ENCODE measurements at places on chromosomes 6 and 20. TPM values are rescaled to one million over a fixed set of nuclear protein-coding genes. Genes with fewer than 3 reads are reported as not detected.
A peak's percentile ranks its signal among the peaks of the same experiment; 100 is the strongest.

DNA sequence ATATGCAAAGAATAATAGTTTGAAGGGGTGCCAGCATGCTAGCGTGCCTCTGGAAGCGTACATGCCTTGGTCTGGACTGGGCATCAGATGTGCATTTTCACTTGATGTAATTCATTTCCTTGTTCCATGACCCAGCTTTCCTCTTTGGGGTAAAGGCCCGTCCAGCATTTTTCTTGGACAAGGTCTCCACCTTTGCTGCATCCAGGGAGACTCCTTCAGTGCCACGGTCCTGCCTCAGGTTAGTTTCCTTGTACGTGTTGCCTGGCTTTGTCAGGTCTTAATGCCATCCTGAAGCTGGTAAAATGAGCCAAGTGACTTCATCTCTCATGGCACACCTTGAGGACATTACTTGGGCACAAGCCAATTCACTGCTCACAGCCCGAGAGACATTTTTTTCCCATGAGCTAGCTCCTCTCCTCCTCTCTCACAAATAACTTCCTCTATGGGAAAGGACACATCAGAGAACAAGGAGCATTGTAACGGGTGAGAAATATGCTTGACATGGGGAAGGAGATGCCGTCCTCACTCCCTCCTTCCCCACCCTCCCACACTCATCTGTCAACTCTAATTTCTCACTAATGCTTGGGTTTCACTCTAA is 23.9 kb downstream of the EDN1 start:
- no peak overlapping the region for H3K27ac ChIP-seq
- H3K36me3 ChIP-seq = no peaks in the 10 kb centered on the region
- DNase-seq = no peak
- H3K27me3 ChIP-seq = no peaks in the 10 kb centered on the region
- H3K4me1 ChIP-seq = no peaks in the 10 kb centered on the region
- H3K4me3 ChIP-seq = no peak overlapping the region

GRCh38 chr20:7346562-7346961 is 579.1 kb downstream of the BMP2 start:
- no peak overlapping the region for H3K4me3 ChIP-seq
- no peaks in the 10 kb centered on the region for H3K4me1 ChIP-seq
- DNase-seq = no peak
- H3K27me3 ChIP-seq = no peaks in the 10 kb centered on the region
- no peak overlapping the region for H3K27ac ChIP-seq

DNA sequence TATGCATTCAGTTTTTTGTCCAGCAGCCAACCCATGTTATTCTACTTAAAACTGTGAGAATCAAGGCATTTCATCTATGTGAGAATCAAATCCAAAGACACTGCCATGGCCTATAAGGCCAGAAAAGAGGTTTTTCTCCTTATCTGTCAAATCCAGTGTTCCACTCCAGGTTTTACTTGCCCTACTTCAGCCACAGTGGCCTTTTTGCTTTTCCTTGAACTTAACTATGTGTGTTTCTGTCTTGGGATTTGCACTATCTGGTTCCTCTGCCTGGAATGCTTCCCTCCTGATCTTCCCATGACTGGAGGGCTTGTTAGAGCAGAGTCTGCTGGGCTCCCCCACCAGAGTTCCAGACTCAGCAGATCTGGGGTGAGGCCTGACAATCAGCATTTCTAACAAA is 113.1 kb upstream of the DOK5 start:
- no peaks in the 10 kb centered on the region for H3K27me3 ChIP-seq
- DNase-seq = no peak
- no peaks in the 10 kb centered on the region for H3K36me3 ChIP-seq
- H3K4me1 ChIP-seq = peaks cover 2% of the 10 kb centered on the region

GRCh38 chr6:52104979-52105378 is 17.6 kb upstream of the PKHD1 start:
- no peaks in the 10 kb centered on the region for H3K4me1 ChIP-seq
- no peak for DNase-seq
- H3K4me3 ChIP-seq = no peak overlapping the region
- H3K27me3 ChIP-seq = no peaks in the 10 kb centered on the region

- H3K4me3 ChIP-seq = no peak overlapping the region
- peaks cover 39% of the 10 kb centered on the region for H3K27me3 ChIP-seq
- no peak overlapping the region for H3K27ac ChIP-seq
Observed at GRCh38 chr20:2817891-2818595, 1.9 kb downstream of the TMEM239 start.

DNA sequence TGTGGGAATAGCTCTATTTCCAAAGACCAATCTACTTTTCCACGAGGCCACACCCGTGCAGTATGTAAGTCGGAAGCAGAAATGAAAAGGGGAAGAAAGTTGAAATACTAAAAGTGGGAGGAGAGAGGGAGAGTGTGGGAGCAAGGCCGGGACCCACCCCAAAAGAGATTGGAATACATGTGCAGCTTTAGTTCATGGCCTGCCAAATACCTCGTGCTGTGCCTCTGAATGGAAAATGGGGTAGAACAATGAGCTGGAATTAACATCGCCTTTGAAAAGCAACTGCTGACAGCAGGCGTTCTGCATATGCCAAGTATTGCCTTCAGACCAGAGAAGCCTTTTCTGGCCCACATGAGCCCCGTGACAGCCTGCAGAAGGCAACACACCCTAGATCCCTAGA is 155.6 kb downstream of the CD83 start:
- no peak overlapping the region for H3K27ac ChIP-seq
- H3K27me3 ChIP-seq = no peaks in the 10 kb centered on the region
- no peak for DNase-seq
- no peak overlapping the region for H3K4me3 ChIP-seq
- H3K4me1 ChIP-seq = peaks cover 8% of the 10 kb centered on the region
- H3K36me3 ChIP-seq = no peaks in the 10 kb centered on the region

DNA sequence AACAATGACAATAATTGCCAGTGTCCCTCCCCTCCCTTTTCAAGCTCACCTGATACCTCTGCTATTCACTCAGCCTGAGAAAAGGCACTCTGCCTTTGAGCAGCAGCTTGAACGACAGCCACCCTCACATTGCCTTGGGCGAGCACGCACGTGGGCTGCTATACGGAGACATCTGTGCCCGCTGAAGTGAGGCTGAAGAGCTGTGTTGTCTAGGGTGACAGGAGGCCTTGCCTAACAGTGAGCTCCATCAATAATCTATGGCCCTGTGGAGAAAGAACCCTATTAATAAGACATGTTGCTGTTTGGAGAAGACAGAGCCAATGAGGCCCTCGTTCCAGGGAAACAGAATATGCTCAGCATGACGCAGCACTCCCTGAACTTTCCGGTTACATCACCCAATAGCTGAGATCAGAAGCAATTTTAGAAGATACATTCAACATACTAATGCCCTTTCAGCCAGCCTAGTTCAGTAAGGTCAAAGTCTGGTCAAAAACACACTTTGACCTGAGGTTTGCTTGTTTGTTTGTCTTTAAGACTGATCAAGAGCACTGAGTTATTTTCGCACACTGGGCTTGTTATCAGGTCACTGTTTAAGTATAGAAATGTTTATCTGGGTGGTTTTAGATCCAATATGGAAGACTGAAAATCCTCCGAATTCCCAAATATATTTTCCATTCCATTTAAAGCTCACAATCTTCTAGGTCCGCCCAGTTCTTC is 30.6 kb downstream of the RBM24 start:
- no peak overlapping the region for H3K4me3 ChIP-seq
- H3K36me3 ChIP-seq = no peaks in the 10 kb centered on the region
- DNase-seq = no peak

DNA sequence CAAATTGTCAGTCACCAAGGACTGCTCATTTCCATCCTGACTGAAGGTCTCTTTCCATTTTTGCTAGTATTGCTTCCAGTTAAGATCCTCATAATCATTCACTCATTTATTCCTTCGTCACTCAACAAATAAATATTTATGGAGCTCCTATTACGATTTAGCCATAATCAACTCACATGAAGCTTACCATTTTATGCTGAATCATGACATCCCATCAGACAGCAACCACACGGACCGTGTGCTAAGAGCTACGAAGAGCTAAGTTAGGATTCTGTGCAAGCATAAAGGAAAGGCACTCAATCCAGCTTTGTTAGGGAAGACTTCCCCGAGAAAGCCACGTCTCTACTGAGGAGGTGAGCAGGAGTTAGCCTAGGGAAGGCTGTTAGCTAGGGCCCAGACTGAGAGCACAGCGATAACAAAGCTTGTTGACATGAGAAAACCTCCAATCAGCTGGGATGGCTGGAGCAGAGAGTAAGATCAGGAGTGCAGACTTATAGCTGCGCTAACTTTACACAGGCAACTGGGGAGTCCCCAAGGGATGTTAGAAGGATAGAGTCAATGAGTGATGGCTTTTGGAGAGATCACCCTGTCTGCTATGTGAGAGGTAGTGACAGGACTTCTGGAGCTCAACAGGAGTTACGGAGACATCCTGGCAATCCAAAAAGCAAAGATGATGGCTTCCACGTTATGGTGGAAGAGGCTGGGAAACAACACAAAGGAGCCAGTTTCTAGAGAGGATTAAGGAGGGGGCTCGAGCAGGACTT is 2.6 kb upstream of the GID8 start:
- peak overlapping the region; percentile 93 for H3K4me3 ChIP-seq
- no peak for DNase-seq
- no peaks in the 10 kb centered on the region for H3K27me3 ChIP-seq
- H3K36me3 ChIP-seq = no peaks in the 10 kb centered on the region

- no peak for DNase-seq
- H3K4me1 ChIP-seq = no peaks in the 10 kb centered on the region
- no peaks in the 10 kb centered on the region for H3K27me3 ChIP-seq
- no peaks in the 10 kb centered on the region for H3K36me3 ChIP-seq
- no peak overlapping the region for H3K4me3 ChIP-seq
Observed at GRCh38 chr6:150680510-150680909, 80.8 kb downstream of the PLEKHG1 start.

GRCh38 chr6:1335367-1336037 is 23.6 kb downstream of the FOXQ1 start:
- H3K4me1 ChIP-seq = peaks cover 5% of the 10 kb centered on the region
- no peaks in the 10 kb centered on the region for H3K36me3 ChIP-seq
- H3K27me3 ChIP-seq = peaks cover 4% of the 10 kb centered on the region
- H3K4me3 ChIP-seq = no peak overlapping the region
- H3K27ac ChIP-seq = no peak overlapping the region

GRCh38 chr20:1225263-1225782 is 521 bp upstream of the RAD21L1 start:
- no peak overlapping the region for H3K27ac ChIP-seq
- peaks cover 8% of the 10 kb centered on the region for H3K27me3 ChIP-seq
- H3K4me1 ChIP-seq = no peaks in the 10 kb centered on the region
- peak overlapping the region; percentile 57 for H3K4me3 ChIP-seq
- no peaks in the 10 kb centered on the region for H3K36me3 ChIP-seq

DNA sequence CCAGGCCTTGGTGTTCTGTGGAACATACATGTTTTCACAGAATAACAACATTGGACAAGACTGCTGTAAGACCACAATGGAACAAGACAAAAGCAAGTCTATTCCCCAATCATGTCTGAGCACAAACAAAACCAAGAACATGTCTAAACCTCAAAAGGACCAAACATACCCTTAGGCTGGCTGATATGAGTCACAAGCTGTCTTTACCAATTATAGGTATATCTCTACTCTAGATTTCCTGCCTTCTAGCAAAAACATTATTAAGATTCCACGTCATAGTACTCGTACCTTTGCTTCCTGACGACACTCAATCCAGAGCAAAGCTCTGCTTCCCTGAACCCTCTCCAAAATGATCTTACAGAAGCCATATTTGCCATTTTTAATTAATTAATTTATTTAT is 15.4 kb upstream of the L3MBTL1 start:
- no peak for DNase-seq
- no peaks in the 10 kb centered on the region for H3K4me1 ChIP-seq
- H3K36me3 ChIP-seq = no peaks in the 10 kb centered on the region
- H3K27ac ChIP-seq = no peak overlapping the region
- no peak overlapping the region for H3K4me3 ChIP-seq

- no peak overlapping the region for H3K27ac ChIP-seq
- no peaks in the 10 kb centered on the region for H3K27me3 ChIP-seq
- H3K4me3 ChIP-seq = no peak overlapping the region
Observed at GRCh38 chr6:43127180-43127579, 43.9 kb upstream of the SRF start.

DNA sequence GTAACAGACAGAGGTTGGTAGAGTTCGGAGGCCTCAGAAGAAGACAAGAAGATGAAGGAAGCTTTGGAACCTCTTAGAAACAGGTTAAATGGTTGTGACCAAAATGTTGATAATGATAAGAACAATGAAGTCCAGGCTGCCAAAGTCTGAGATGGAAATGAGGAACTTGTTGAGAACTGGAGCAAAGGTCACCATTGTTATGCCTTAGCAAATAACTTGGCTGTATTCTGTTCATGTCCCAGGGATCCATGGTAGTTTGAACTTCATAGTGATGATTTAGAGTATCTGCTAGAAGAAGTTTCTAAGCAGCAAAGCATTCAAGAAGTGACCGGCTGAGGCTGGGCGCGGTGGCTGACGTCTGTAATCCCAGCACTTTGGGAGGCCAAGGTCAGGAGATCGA is 11.1 kb upstream of the LSM14B start:
- no peaks in the 10 kb centered on the region for H3K36me3 ChIP-seq
- H3K4me3 ChIP-seq = no peak overlapping the region
- no peak overlapping the region for H3K27ac ChIP-seq
- H3K27me3 ChIP-seq = no peaks in the 10 kb centered on the region
- no peaks in the 10 kb centered on the region for H3K4me1 ChIP-seq
- no peak for DNase-seq

DNA sequence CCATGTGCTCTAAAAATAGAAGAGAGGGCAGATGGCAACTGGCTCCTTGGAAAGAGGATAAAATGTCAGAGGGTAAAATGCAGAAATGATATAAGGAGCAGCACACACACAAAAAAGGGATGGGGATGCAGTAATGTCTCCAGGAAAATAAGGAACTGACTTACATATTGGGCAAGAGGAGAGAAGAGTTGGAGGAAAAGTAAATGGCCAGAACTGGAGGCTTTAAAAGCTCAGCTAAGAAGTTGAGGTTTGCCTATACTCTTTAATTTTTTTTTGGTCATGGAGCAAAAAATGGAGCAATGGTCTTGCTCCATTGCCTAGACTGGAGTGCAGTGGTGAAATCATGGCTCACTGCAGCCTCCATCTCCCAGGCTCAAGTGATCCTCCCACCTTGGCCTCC is 93.7 kb downstream of the SULF2 start:
- peaks cover 5% of the 10 kb centered on the region for H3K4me1 ChIP-seq
- no peak overlapping the region for H3K4me3 ChIP-seq
- H3K27me3 ChIP-seq = no peaks in the 10 kb centered on the region
- H3K36me3 ChIP-seq = no peaks in the 10 kb centered on the region

- H3K36me3 ChIP-seq = no peaks in the 10 kb centered on the region
- DNase-seq = no peak
- H3K27ac ChIP-seq = no peak overlapping the region
- H3K4me1 ChIP-seq = peaks cover 6% of the 10 kb centered on the region
- no peak overlapping the region for H3K4me3 ChIP-seq
- no peaks in the 10 kb centered on the region for H3K27me3 ChIP-seq
Observed at GRCh38 chr20:41508335-41508734, 109.8 kb downstream of the CHD6 start.

The DPPA5 gene
- 1.5 TPM for total RNA-seq

The GNAS-AS1 gene
- 11.7 TPM for total RNA-seq

The HLA-C gene
- total RNA-seq = 251 TPM

The VWA7 gene
- total RNA-seq = 1.5 TPM

The GPSM3 gene
- total RNA-seq = 6.0 TPM

The PBOV1 gene
- not detected for total RNA-seq

Data from H1 (cell line).